Left colon (tissue), 2 donors: ENCODE measurements at places on chromosomes 6 and 20. TPM values are rescaled to one million over a fixed set of nuclear protein-coding genes. Genes with fewer than 3 reads are reported as not detected.
A peak's percentile ranks its signal among the peaks of the same experiment; 100 is the strongest.

- no peak for DNase-seq
These were observed 19.3 kb downstream of the TOP1 start for GRCh38 chr20:41047975-41048305.

DNA sequence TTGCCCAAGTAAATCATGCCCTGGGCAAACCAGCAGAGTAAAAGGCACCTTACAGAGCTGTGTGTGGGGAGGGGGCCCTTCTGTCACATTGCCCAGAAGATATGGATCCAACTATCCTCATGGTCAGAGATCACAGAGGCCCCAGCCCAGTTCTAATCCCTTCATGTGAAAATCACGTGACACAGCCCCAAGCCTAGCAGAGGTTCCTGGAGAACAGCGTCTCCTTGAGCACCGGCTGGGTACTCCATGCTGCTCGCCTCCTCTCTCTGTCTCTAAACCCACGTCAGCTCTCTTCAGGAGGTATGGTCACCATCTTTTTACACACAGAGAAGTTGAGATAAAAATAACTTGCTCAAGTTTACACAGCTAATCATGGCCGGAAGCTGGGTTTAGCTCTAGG is 230.2 kb downstream of the ANKRD60 start:
- no peak for DNase-seq

DNA sequence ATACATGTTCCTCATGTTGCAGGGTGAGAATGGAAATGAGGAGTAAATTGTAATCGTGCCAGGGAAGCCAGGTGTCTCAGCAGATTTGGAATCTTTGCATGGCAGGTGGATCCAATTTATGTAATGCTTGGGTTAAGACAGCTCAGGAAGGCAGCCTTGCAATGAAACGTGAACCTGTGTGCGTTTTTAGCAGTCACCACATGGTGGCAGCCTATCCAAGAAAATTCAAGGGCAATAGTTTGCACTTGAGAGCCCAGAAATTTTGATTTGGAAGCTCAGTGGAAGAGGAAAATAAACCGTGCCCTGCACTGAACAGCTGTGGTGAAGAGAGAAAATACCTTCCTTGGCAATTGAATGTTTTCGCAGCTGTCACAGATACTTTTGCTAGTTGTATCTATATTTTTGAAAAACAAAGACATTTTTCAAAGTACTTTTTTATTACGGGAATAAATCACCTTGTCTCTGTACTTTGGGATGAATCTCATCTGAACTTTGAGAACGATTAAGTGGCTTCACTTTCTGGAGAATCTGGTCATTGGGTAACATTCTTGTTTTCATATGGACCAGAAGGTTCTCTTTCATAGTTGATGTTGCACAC is 26.5 kb downstream of the MTHFD1L start:
- peak; percentile 72 for DNase-seq

DNA sequence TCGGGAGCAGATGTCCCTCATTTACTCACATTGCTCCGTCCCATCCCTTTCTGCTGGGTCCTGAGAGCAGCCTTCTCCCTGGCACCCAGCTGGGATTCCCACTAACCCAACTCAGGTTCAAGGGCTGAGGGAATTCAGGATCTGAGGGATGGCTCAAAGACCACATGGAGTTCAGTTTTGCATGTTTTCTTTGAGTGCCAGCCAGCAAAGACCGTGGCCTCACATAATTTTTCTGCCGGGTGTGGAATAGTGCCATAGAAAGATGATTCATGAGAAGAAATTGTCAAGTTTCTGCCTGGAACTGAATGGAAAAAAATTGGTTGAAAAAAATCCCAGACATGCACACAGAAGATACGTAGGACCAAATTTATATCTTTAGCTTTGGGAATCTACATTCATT is 168.6 kb downstream of the CD83 start:
- no peak for DNase-seq

DNA sequence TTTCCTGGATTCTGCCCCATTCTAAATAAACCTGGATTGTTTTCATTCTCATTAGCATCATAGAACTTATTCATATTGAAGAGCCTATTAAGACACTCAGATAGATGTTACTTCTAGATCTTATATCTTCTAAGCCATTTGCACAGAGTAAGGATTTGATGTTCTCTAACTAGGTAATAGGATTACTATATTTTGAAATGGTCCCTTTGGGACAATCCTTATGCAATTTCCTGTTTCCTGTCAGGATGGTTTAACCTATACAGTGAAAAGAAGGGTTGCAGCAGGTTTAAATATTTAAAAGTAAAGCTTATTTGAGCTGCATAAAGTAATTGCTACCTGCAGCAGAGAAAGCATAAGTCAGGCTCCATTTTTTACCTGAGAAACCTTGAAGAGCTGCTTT is 860.1 kb downstream of the TFAP2A start:
- no peak for DNase-seq

DNA sequence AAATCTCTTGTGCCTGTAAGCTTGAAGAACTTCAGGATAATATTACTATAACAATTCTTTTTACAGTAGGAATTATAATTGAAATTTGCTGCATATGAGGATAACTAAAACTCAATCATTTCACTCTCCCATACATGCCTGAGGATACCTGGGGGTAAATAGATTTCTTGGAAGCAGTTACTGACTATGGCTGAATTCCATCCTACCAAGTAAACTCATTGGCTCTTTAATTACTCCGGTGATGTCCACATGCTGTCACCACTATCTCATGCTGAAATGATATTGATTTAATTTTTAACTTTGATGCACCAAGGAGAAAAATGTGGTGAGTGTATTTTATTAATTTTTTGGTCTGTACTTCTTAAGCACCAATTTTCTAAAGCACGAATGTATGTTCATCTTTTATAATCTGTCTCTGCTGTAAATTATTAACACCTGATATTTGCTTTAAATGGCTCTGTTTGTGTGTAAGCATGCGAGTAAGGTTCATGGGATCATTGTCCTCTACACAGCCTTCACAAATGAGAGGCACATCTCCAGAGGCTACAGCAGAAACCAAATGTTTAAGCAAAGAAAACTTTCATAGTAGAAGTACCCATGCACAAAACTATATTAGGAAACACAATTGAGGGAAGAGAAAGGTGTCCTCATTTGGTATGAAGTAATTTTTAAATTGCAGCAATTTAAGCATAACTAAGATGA is 164.2 kb upstream of the POU3F2 start:
- no peak for DNase-seq

- no peak for DNase-seq
These were observed 235.4 kb downstream of the CDH4 start for GRCh38 chr20:61487346-61487996.

GRCh38 chr20:50434653-50435396 is 75.4 kb upstream of the PTPN1 start:
- DNase-seq: no peak

DNA sequence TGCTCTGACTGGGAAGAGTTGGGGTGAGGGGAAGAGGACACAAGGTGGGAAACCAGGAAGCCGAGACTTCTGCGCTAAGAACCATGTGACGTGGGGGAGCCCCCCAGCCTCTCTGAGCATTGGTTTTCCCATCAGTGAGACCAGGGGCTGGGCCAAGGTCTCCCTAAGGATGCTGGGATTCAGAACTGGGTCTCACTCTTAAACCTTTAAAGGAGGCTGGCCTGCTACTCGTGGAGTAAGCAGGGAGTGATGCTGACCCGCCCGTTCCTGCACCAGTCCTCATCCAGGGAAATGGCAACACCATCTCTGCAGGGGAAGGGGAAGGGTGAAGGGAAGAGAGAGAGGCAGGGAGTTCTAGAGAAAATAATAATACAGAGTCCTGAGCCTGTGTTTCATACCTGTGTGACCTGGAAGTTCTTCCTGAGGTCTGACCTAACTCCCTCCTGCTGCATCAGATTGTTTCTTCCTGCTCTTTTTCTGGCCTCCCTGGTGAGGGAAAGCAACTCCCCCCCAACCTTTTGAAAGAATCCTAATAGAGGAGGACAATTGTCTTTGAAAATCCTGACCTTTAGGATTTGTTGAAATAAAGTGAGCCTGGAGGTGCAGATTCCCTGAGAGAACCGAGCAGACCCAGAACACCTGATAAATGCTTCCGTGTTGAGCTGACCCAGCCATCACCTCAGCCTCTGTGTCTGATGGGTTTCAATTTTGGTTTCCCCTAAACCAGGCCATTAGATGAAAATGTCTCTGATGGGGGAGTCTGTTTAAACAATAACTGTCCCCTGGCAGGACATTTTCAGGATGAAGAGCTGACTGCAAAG is 3.0 kb upstream of the GRM4 start:
- no peak for DNase-seq

DNA sequence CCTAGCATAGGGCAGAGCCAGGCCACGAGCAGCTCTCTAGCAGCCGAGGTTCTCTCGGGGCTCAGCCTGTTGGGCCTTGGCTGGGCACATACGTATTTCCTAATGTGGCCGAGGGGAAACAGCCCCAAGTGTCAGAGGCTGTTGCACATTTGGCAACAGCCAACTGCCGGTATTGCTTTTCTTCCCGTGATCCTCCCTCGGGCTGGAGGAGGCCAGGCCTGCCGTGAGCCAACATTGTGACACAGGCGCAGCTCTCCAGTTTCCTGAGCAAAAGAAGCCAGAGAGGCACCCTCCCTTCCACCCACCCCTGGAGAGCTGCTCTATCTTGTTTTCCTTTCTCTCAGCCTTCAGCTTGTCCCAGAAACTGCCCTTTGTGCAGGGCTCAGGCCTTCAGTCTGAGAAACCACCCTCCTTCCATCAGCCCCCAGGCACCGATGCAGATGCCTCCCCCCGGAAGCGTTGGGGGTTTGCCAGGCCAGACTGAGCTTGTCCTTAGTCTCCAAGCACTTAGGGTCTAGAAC is 5.1 kb upstream of the BPI start:
- DNase-seq: peak; percentile 70

DNA sequence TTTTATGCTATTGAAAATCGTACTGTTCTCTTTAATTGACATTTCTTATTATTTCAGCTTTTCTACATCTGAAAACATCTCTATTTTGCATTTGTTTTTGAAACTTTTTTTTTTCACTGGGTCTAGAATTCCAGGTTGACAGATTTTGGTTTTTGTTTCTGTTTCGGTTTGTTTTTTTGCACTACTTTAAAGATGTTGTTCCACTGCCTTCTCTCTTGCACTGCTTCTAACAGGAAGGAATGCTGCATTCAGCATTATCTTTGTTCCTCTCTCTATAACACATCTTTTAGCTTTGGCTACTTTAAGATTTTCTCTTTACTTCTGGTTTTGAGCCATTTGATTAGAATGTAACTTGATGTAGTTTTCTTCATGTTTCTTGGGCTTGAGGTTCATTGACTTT is 20.1 kb upstream of the SLC17A1 start:
- no peak for DNase-seq

GRCh38 chr6:43933148-43933885 is 163.3 kb downstream of the VEGFA start:
- DNase-seq: no peak

- no peak for DNase-seq
These were observed 3.5 kb downstream of the TFAP2A start for GRCh38 chr6:10411131-10411970.

GRCh38 chr20:32920530-32921298 is 62.0 kb downstream of the EFCAB8 start:
- no peak for DNase-seq

GRCh38 chr20:5674176-5674660 is 76.0 kb upstream of the SHLD1 start:
- no peak for DNase-seq

GRCh38 chr20:33664762-33665144 is 2.0 kb upstream of the ACTL10 start:
- no peak for DNase-seq

DNA sequence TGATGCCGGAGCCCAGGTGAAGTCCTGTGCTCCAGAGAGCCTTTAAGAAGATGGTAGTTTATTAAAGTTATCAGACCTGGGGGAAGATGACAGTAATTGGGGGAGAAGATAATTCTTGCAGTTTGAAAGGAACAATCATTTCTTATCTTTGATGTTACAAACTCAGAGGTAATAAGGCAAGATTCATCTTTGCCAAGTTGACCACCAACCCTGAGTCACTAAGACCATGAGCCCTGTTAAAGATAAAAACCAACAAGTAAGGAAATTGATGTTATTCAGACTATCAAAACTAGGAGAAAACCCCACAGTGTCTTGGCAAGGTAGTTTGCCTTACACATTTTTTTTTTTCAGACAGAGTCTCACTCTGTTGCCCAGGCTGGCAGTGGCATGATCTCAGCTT is 73.1 kb downstream of the MKKS start:
- no peak for DNase-seq

DNA sequence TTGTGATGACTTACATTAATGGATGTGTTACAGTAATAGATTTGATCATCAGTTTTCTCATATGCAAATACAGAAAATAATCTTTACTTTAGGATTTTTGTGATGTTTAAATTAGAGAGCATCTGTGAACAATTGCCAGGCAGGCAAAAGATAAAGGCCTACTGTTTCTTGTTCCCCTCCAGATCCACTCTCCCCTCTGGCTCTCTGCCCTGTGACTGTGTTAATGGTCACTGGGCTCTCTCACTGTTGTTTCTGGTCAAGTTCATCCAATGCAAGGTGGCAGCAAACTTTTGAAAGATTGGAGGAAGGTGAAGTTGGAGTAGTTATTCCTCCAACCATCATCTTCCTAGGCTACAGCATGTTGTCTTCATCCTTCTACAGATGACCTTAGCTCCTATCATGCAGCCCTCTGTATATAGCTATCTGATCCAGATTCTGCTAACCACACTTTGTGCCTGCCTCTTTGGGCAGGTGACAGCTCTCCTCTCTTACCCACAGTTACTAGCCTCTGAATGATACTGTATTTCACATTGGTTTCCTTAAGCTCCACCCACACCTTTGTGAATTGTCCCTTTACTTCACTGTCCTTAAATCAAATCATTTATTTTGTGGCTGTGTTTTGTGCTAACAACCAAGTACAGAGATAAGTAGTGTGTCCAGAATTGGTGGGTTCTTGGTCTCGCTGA is 48.9 kb upstream of the ARG1 start:
- DNase-seq: no peak

- no peak for DNase-seq
These were observed 80.5 kb upstream of the IFNGR1 start for GRCh38 chr6:137299681-137300080.

- DNase-seq: peak; percentile 84
These were observed 129.2 kb downstream of the HFE start for GRCh38 chr6:26216359-26216885.

DNA sequence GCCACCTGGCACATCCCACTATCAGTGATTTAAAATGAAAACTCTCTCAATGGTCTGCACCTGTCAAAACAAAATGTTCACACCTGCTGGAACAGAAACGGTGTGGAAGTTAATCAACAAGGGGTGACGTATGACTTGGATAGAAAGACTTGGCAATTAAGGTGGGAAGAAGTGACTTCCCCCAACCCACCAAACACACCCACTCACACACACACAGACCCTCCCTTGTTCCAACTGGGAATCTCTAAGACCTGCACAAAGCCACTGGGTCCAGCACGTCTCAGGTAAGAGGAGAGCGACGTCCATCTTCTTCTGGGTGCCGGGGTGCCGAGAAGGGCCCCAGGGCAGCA is 25.1 kb upstream of the TCFL5 start:
- DNase-seq: no peak

The BPI gene
- not detected for total RNA-seq

The CLPSL1 gene
- not detected for total RNA-seq

The SLPI gene
- 204 TPM for total RNA-seq

The UST gene
- total RNA-seq: 4.6 TPM

The VAPB gene
- 53.5 TPM for total RNA-seq

The TSHZ2 gene
- 1.7 TPM for total RNA-seq
